KG1 (cell line): ENCODE measurements at places on chromosomes 6 and 20.

GRCh38 chr6:83292900-83293843 lies 100.0 kb downstream of the RWDD2A start:
- DNase-seq, result no peak

GRCh38 chr6:68761985-68762384 lies 126.9 kb downstream of the ADGRB3 start:
- DNase-seq, result no peak

DNA sequence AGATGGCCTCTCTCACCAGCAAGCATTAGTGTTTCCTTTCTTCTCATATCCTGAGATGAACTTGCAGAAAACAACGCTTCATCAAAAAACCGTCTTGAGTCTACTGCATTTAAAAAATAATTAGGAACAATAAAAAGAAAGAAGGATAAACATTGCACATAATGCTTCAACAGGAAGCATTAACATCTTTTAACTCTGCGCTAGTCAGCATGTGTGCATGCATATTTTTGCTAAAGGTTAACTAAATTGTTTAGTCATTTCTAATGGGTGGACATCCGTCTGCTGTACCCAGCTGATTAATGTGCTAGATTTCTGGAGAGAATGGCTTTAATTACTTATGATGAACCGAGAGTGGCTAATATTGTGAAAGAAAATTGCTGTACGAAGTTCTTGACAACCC lies 349.3 kb downstream of the SOX4 start:
- no peak for DNase-seq

DNA sequence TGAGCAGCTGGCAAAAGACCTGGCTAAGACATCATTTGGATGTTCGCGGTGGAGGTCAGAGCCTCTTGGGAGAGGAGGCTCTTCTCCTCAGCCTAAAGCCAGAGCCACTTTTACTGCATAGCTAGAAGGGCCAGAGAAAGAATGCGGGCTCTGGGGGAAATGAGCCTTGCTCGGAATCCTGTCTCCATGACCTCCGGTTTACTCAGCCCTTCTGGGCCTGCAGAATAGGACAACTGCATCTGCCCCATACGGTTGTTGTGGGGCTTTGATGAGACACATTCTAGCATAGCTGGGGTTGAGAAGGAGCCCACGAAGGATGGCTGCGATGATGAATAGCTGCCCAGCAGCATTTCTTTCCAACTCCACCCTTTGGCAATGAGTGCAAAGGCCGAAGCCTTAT lies 115.0 kb upstream of the SLC22A23 start:
- DNase-seq, result no peak

GRCh38 chr6:4021854-4022695 lies 56.9 kb downstream of the FAM217A start:
- DNase-seq, result peak; percentile 39

DNA sequence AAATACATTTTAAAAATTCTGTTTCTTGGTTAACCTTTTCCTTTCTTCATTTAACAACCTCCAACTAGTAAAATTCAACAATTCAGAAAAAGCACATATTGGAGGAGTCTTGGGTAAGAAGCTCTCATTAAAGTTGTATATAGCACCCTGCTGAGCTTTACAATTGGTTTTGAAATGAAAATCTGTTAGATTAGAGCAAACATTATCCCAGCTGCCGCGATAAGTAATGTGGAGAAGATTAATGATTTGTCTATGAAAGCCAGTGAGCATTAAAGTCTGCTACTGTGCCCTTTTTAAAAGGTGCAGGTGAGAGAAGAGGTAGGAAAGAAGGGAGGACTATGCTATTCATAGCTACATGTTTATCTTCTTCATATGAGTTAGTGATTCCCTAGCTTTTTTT lies 201.5 kb downstream of the ZFAND3 start:
- DNase-seq, result no peak

DNA sequence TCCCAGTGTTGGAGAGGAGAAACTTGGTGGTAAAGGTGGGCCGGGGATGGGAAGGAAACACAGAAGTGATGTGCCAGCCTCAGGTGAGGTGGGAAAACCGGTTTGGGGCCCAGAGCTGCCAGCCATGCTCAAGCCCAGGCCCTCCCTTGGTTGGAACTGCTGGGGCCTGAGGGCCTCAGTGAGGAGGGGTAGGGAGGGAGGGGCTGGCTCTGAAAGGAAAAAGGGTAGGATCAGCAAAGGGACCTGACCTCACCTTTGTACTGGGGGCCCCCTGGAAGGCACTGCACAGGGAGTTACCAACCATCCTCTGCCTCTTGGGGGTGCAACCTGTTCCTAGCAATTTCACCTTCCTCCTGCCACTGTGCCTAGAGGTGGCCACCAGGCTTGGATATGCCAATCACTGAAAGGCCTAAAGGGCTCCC lies 1.8 kb upstream of the SPEF1 start:
- DNase-seq, result no peak

- no peak for DNase-seq
These were observed 131.3 kb downstream of the C6orf118 start for GRCh38 chr6:165178056-165178455.

GRCh38 chr20:48706116-48706656 lies 121.6 kb downstream of the PREX1 start:
- no peak for DNase-seq

DNA sequence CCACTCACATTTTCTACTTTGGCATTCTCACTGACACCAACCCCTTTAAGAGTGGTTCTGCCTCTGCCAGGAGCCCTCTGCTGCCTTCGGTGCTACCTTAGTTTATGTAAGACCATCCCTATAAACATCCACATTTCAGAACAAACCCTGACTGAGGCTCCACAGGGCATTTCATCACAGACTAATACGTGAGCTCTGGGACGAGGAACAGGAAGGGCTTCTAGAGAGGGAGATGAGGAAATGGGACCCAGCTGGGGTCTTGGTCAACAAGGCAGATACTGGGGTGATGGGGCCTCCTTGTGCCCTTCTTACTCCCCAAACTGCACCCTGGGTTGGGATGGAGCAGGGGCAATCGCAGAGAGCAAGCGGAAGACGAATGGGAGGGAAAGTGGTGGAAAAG lies 86.5 kb upstream of the FYN start:
- no peak for DNase-seq

DNA sequence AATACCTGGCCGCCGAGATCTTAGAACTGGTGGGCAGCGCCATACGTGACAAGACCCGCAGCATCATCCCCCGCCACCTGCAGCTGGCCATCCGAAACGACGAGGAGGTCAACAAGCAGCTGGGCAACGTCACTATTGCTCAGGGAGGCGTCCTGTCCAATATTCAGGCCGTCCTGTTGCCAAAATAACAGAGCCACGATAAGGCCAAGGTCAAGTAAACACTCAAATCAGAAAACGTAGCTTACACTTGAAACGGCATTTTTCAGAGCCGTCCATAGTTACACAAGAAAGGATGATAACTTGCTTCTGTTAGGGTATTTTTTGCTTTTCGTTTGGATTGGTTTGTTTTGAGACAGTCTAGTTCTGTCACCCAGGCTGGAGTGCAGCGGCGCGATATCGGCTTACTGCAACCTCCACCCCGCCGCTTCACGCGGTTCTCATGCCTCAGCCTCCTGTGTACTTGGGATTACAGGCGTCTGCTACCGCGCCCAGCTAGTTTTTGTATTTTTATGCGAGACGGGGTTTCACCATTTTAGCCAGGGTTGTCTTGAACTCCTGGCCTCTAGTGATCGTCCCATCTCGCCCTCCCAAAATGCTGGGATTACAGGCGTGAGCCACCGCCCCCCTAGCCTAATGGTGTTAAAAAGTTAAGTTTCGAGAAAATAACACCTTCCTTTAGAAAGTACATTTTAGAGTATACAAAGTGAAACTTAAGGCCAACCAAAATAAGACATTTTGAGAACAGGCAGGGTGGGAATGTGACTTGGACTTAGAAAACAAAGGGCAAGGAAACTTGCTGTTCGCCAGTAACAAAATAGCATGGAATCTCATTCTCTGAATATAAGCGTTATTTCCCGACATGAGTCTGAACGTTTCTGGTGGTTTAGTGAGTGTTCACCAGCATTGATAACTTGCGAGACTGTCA lies 42.8 kb upstream of the HFE start:
- DNase-seq, result no peak

GRCh38 chr6:157242791-157243190 lies 80.5 kb downstream of the TMEM242 start:
- no peak for DNase-seq

DNA sequence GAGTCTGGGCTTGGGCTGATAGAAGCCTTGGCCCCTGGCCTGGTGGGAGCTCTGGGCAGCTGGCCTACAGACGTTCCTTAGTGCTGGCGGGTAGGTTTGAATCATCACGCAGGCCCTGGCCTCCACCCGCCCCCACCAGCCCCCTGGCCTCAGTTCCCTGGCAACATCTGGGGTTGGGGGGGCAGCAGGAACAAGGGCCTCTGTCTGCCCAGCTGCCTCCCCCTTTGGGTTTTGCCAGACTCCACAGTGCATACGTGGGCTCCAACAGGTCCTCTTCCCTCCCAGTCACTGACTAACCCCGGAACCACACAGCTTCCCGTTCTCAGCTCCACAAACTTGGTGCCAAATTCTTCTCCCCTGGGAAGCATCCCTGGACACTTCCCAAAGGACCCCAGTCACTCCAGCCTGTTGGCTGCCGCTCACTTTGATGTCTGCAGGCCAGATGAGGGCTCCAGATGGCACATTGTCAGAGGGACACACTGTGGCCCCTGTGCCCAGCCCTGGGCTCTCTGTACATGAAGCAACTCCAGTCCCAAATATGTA lies 957 bp upstream of the VEGFA start:
- DNase-seq, result no peak

- DNase-seq, result no peak
These were observed 920.3 kb downstream of the EYS start for GRCh38 chr6:64786736-64787135.

GRCh38 chr6:83770910-83771309 lies 62.0 kb upstream of the SNAP91 start:
- DNase-seq, result no peak

DNA sequence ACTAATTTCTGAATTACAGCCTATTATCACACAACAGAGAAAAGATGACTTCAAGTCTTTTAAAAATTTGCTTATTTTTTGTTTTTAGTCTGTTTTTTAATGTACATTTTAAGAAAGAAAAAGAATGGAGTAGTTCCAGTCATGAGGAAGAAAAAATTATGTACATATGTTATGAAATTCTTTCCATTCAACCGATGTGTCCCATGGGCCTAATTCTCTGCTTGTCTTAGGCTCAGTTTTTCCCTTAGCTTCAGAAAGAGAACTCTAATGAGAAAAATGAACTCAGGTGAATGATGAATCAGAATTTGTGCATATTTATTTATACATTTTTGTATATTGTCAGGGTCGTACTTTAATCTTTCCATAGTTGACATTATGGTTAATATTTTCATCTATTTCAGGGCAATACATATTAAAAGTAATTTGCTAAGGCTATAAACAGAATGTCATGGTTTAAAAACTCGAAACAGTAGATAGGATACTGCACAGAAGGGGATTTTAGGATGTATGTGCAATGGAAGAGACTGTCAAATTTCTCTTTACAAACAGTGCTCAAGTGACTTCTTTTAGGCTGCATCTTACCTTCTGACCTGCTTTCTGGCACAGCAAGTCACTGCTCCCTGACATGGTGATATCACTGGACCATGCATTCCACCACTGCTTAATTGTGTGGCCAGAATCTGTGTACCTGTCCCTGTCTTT lies 153.1 kb downstream of the EPHA7 start:
- DNase-seq, result no peak

GRCh38 chr20:33217052-33217451 lies at the start of gene BPIFA3:
Gene BPIFA3 (plus strand): TSS chr20:33217352. CDS start chr20:33217537, 185 bp downstream.
- DNase-seq, result no peak

GRCh38 chr6:4008324-4009047 lies 70.5 kb downstream of the FAM217A start:
- no peak for DNase-seq

DNA sequence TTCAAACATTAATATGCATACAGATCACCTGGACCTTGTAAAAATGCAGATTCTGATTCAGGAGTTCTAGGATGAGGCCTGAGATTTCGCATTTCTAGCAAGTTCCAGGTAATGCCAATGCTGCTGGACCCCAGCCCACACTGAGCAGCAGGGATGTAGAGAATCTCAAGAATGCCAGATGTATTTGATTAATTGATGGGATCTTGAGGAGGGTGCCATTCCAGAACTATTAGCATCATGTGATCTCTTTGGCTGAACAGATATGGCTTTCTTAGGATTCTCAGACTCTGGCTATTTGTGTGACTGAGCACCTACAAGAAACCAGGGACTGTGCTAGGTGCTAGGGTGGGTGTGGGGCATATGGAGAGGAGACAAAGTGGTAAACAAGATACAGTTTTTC lies 16.5 kb upstream of the SNX3 start:
- DNase-seq, result no peak

DNA sequence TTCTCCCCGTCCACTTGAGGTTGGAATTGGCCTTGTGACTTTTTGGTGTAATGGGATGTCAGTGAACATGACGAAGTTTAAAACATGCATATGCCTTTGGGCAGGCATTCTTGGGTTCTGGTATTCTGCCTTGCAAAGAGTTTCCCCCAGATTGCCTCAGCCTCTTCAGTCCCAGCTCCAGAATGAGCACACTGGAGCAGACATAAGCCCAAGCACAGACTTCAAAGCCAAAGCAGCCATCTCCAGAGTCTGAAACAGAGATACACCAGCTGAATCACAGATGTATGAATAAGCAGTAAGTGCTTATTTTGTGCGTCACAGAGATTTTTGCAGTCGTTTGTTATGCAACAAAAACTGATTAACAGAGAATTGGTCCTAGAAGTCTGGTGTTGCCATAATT lies 546.0 kb downstream of the FRK start:
- DNase-seq, result no peak

- peak; percentile 19 for DNase-seq
These were observed 709 bp downstream of the SCAND1 start for GRCh38 chr20:35953387-35954199.

GRCh38 chr6:118918329-118918725 lies 16.6 kb downstream of the MCM9 start:
- no peak for DNase-seq

DNA sequence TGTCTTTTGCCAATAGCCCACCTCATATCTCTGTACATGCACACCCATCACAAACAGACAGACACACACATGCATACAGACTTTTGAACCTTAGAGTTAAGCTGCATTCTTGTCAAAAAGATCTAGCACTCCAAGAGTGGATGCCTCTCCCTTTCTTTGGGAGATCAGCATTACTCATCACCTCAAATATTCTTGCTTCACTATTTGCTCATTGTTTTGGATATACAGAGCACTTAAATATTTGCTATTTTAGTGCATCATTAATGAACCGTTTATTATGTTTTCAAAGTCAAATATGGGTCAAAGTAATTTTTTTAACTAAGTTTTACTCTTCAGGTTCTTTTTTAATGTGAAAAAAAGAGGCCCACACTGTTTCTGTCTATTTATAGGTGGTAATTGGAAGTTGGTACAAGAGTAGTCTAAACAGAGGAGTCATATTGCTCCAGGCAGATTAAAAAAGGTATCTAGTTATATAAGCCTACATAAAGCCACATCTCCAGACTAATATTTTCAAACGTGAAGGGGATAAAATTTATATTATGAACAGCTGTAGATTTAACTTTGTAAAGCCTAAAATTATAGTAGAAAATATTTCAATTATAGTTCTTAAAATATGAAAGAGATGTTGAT lies 102.6 kb downstream of the FLRT3 start:
- DNase-seq, result no peak

DNA sequence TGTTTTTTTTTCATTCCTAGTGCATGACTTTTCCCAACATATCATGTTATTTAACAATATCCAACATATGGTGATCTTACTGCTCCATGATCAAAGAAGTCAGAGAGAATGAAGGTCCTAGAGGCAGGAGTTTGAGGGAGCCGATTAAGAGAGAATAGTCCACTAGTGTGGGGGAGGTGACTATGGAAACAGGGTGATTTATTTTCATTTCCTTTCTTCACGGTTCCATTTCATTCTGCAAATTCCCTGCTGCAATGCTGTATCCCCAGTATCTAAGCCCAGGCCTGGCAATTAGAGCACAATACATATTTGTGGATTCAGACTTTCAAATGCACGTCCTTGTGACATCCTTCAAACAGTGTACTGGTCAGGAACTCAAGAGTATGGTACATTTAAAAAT lies 91.4 kb downstream of the CD83 start:
- DNase-seq, result no peak
